Fibroblast of the aortic adventitia (primary cell): ENCODE measurements at places on chromosomes 6 and 20. TPM values are rescaled to one million over a fixed set of nuclear protein-coding genes. Genes with fewer than 3 reads are reported as not detected.

The RRAGD gene
- total RNA-seq = 1.4 and 15.1 TPM in 2 replicates

The PLEKHG1 gene
- total RNA-seq = 1.9 and 3.7 TPM in 2 replicates

The HLA-DQB2 gene
- not detected in 2 replicates for total RNA-seq

The FAM135A gene
- 15.4 and 21.0 TPM in 2 replicates for total RNA-seq

The HLA-DMB gene
- 0.09 TPM in 1 of 2 replicates, not detected in the other for total RNA-seq

The UFL1 gene
- 28.0 and 36.2 TPM in 2 replicates for total RNA-seq

The ABHD16B gene
- total RNA-seq = not detected in 2 replicates

The LGSN gene
- not detected in 2 replicates for total RNA-seq

The LY6G6F gene
- not detected in 2 replicates for total RNA-seq

- peak; percentile 58 for DNase-seq
Measured at GRCh38 chr6:84618836-84619235, 145.6 kb downstream of the TBX18 start.

DNA sequence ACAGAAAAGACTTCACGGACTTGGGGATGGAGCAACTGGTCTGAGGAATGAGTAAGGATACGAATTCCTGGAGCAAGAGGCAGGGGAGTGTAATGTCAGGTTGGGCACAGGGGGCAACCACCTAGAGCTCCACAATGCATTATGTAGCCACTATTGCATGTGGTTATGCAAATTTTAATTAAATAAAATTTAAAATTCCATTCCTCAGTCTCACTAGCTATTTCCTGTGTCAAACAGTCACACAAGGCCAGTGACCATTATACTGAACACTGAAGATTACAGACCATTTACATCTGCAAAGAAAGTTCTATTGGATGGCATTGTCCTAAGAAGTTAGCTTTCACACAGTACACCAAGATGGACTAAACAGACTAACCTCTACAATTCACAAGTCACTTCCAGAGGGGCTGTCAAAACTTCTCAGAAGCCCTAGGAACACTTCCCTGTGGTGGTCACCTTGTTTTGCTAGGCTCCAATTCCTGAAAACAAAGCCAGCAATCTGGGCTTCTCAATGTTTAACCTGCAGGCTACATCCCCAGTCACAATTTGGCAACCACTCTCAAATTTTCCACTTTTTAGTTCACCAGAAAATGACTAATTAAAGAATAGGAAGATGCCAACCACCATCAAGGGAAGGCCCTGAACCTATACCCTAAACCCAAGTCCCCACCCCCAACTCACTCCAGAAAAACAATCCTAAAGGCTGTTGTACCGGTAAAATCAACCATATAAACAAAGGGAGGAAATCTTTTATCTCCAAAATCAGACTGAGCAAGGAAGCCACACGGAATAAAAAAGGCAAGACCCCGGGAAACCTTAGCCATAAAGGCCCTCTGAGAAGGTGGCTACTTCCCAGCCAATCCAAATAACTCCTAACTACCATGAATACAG, 34.2 kb upstream of the C20orf203 start:
- no peak for DNase-seq

GRCh38 chr20:63138855-63139341, 77.0 kb downstream of the YTHDF1 start:
- peak; percentile 2 for DNase-seq

DNA sequence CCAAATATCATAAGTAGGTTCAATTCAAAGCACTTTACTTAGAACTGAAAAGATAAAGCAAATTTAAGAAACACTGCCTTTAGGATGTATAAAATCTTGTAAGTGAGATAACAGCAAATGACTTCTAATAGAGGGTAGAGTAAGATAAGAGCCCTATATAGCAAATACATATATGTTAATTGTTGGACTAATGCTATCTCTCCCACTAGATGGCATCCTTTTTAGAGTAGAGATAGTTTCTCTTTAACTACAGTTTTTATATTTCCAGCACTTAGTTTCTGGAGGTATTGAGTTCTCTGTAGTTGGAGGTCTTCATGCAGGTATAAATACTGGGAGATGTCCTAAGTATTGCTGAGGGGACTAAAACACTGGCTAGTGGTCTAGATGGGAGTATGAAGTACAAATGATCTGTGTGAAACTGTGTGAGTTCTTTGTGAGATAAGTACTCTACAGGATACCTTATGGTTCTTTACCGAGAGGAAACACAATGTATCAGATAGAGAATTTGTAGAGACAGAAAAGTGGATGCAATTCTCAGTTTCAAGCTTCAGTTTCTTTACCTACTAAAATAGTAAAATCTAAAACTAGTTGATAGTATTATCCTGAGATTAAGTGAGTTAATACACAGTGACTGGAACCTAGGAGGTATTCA, 399.3 kb downstream of the KHDRBS2 start:
- DNase-seq = no peak

DNA sequence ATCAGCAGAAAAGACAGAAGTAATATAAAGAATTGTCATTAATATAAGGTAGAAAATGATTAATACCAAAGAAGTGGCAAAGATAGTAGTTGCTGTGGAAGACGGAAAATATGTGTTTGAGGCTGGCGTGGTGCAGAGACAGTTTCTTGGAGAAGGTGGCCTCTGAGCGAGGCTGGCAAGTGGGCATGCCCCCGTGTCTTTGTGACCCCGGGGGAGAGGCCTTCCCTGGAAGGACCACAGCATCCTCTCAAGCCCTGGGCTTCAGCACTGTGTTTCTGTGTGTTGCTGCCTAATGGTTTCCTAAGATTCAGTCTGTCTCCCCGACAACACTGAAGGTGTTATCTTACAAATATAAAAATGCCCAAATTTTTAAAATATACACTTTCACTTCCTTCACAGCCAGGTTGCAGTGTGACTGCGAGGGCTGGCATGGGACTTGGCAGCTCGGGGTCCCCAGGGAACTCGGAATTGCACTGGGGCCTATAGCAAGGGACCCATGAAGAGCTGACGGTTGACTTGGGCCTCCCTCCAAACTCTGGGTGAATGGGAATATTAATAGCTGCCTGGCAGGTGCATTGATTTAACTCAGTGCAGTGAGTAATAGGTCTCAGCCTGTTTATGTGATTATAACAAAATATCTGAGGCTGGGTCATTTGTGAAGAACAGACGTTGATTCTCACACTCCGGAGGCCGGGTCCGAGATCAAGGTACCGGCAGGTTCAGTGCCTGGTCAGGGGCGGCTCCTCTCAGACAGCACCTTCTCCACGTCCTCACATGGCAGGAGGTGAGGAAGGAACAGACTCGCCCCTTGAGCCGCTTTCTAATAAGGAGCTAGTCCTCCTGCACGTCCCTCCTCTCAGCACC, 47.4 kb upstream of the AFDN start:
- no peak for DNase-seq

GRCh38 chr6:106339334-106340029, 13.9 kb upstream of the ATG5 start:
- DNase-seq = peak; percentile 76

DNA sequence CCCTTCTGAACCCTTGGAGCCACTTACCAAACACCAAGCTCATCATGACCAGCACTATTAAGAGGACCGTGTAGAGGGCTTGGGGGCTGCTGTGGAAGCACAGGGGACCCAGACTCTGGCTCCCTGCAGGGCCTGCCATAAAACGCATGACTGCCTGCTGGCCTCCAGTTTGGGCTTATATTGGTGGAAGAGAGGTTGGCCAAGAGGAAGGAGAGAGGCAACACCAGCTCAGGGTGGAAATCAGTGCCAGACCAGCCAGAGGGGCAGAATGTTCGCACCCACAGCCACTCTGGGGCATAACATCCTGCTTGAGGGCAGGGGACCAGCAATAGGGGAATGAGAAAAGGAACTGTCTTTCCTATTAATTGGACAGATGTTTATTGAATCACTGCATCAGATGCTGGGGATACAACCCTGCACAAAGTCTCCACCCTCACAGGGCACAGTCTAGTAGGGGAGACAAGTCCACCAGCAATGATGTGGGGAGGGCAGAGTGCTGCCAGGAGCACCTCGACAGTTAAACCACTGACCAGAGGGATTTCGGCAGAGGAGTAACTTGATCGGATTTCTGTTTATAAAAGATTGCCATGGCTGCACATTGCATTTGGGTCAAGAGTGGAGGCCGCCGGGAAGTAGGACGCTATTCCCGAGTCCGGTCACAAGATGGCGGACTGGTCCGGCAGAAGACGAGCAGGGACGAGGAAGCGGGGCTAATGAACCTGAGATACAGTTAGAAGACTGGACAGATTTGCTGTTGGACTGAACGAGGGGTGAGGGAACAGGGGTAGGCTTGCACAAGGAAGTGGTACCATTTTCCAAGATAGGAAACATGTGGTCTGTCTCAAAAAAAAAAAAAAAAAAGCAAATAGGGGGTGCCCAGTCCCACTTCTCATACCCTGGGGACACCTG, at the start of gene LY6G5C:
Gene LY6G5C (minus strand): TSS at position 842 of the 909 bp plus-strand sequence. CDS start 694 bp downstream, at position 148.
- DNase-seq = peak; percentile 92

GRCh38 chr6:150865043-150865405, 478 bp upstream of the MTHFD1L start:
- DNase-seq = peak; percentile 43

DNA sequence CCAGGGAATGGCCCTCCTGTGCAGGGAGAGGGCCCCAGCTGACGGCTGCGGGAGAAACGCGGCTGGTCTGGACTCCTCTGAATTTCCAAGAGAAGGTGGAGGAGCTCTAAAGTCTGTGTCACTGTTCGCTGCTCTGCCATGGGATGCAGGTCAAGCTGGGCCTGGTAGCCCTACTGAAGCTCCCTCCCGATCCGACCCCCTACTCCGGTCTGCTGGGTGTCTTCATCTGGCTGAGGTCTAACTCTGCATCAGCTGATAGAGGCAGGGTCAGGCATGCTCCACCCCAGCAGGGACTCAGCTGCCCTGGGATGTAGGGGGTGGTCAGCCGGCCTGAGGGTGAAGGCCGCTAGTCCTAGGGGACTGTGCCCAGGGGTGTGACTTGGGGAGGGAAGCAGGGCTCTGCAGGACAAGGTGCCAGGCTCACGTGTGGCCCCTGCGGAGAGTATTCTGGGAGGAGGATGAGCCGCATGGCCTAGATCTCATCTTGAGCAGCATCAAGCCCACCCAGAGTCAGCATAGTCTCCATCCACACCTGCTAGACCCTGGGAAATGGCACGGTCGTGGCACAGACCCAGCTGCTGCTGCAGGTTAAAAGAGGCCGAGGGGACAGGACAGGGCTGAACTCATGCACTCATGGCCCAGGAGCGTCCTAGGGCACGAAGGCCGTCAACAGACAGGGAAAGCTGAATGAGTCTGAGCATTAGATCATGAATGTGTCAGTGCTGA, 1.4 kb downstream of the CST3 start:
- no peak for DNase-seq

DNA sequence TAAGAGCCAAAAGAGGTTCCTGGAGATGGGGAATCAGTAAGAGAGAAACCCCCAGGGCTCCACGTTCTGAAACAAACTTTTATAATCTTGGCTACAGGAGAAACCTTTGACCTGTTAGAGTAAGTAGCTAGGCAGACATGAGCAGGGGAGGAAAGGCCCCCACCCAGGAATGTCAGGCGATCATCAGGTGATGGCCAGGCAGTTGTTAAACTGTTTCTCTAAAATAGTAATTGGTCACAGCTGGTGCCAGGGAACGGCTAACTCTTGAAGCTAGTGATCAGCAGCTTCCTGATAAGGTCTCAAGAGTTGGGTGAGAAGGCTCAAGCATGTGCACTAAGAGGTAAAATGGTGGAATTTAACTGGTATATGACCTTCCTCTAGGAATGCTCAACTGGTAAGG, 263.8 kb downstream of the HDGFL1 start:
- DNase-seq = no peak

DNA sequence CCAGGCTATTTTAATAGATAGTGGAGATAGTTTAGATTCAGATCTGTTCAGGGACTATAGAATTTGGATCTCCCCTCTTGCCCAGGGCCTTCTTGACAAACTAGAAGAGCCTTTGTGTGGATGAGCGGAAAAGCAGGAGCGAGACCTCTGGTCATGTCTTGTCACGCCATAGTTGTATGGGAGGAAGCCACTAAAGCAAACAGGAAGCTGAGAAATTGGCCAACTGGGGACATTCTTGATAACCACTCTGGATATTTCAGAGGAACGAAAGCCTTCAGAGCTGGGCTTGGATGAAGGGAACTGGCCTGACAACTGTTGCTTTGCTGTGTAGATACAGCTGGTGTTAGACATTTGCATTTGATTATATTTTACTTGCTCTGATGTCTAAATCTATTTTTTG, 54.1 kb upstream of the EXOC2 start:
- DNase-seq = no peak

- DNase-seq = no peak
Measured at GRCh38 chr6:130367767-130368166, 1.9 kb downstream of the TMEM200A start.

- DNase-seq = no peak
Measured at GRCh38 chr20:53034899-53035298, 62.7 kb downstream of the TSHZ2 start.

DNA sequence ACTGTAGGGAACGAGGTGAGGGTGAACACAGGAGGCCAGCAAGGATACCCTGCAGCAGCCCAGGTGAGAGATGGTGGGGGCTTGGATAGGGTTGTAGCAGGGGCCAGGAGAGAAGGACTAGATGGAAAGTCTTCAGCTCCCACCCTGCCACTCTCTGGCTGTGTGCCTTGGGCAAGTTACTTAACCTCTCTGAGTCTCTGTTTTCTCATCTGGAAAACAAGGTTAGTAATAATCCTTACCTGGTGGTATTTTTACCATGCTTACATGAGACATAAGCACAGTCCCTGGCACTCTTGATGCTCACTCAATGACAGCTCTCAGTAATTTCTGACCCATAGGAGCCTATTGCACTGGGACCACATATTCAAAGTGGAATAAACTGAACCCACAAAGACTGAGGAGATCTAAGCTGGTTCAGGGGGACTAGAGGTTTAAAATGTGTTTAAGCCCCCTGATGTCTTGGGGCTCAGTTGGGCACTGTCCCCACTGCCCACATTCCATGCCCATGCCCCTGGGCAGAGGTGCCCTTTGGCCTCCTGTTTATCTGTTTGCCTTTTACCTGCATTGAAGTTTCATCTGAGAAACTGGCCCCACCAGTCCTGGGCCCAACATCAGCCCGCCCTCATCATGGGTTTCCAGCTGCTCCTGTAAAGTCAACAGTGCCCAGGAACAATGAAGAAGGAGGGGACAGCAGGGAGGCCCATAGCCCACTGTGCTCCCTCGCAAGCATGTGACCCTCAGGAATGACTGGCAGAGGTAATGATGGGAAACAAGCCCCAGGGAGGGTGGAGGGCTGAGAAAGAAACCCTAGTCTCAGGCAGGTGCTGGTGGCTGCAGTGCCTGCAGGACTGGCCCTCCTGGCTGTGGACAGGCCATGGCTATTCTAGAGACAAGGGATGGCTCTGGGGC, 104.0 kb downstream of the VEGFA start:
- DNase-seq = no peak

DNA sequence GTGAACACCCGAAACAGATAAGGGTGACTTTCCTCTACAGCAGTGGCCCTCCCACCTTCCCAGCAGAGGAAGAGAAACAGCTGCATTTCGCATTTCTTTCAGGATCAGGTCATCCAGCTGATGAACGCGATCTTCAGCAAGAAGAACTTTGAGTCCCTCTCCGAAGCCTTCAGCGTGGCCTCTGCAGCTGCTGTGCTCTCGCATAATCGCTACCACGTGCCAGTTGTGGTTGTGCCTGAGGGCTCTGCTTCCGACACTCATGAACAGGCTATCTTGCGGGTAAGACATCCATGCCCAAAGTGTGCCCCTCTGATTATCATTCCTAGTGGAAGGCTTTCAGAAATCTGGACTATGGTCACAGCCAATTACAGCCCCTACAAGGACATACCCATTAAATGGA, 27.8 kb upstream of the MROH8 start:
- DNase-seq = no peak
